Suprapubic skin (tissue), 4 donors: ENCODE measurements at places on chromosomes 12 and 14. TPM values are rescaled to one million over a fixed set of nuclear protein-coding genes. Genes with fewer than 3 reads are reported as not detected.
A peak's percentile ranks its signal among the peaks of the same experiment; 100 is the strongest.

DNA sequence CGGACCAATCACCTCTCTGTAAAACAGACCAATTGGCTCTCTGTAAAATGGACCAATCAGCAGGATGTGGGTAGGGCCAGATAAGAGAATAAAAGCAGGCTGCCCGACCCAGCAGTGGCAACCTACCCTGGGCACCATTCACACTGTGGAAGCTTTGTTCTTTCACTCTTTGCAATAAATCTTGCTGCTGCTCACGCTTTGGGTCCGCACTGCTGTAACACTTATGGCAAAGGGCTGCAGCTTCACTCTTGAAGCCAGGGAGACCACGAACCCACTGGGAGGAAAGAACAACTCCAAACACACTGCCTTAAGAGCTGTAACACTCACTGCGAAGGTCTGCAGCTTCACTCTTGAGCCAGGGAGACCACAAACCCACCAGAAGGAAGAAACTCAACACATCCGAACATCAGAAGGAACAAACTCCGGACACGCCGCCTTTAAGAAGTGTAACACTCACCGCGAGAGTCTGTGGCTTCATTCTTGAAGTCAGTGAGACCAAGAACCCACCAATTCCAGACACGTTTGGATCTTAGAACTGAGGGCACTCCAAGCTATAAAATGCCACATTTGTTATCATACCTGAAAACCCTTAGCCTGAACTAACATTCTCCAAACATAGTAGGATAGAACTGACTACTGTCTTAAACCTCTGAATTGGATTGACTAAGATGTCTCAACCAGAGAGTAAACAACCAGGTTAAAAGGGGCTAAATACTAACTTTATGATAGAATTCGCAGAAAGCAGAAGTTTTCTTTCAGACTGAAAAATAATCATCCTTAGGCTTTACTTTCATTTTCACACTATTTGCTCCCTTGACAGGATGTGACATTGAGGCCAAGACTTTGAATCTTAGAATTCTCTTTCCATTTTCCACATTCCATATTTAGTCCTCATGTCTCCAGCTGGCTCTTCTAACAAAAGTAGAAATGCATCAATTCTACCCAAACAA, 33.6 kb downstream of the CDKL1 start:
- DNase-seq = no peak

DNA sequence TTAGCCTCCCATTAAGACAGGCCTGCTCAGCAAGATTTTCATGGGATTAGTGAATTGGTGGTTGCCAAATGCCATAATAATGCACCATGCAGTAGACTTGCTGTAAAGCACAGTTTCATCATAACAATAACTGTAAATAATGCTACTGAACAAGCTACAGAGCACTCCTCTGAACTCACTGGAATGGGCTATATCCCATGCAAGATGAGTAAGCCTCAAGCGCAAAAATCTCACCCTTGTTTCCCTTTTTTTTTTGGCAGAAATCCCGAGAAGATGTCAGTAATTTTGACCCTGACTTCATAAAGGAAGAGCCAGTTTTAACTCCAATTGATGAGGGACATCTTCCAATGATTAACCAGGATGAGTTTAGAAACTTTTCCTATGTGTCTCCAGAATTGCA, 145.9 kb upstream of the HIF1A start:
- DNase-seq = no peak

DNA sequence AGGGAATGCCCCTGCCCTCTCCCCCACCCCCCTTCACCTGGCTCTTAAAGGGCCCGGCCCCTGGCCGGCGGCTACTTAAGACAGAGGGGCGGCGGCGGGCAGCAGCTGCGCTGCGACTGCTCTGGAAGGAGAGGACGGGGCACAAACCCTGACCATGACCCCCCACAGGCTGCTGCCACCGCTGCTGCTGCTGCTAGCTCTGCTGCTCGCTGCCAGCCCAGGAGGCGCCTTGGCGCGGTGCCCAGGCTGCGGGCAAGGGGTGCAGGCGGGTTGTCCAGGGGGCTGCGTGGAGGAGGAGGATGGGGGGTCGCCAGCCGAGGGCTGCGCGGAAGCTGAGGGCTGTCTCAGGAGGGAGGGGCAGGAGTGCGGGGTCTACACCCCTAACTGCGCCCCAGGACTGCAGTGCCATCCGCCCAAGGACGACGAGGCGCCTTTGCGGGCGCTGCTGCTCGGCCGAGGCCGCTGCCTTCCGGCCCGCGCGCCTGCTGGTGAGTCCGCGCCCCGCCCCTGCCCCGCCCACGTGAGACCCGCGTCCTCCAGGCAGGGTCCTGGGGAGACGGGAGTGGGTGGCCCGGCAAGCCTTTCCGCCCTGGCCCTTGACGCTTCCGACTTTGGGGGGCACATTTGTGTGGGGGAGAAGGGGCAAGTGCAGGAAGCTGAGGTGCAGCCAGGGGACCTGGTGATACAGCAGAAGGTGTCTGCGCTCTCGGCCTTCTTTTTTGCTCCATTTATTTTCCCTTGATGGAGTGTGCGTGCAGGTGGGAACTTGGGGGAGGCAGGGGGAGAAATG, at the start of gene IGFBP6:
Gene IGFBP6 (plus strand): TSS at position 104 of the 790 bp plus-strand sequence. CDS start 51 bp downstream, at position 155.
- peak; percentile 83 for DNase-seq

DNA sequence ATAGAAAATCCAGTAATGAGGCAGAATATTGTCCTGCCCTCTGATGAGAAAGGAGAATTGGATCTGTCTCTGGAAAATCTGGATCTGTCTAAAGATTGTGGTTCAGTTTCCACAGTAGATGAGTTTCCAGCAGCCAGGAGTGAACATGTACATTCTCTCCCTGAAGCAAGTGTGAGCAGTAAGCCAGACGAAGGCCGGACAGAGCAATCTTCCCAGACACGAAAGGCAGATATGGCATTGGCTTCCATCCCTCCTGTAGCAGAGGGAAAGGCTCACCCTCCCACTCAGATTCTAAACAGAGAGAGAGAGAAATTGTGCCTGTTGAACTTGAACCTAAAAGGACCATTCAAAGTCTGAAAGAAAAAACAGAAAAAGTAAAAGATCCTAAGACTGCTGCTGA, 31.4 kb downstream of the PARP11 start:
- no peak for DNase-seq

- DNase-seq = no peak
Observed at GRCh38 chr12:114064497-114064896, 98.4 kb upstream of the RBM19 start.

DNA sequence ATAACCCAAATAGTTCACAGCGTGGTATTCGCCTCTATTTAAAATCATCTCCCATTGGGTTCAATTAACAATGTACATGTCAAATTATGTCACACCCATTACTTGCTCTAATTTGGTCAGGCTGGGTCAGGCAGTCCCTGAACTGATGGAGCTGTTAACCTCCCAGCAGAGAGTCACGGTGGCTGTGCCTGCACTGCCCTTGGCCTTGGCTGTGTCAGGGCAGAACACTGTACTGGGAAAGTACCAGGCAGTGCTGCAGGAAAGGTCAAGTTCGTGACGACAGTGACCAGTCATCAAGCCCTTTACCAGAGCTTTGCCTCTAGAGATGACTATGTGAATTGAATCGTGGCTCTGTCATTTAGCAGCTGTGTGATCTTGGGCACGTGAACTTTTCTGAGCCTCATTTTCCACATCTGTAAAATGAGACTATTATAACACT, 100.0 kb downstream of the ARF6 start:
- DNase-seq = no peak

DNA sequence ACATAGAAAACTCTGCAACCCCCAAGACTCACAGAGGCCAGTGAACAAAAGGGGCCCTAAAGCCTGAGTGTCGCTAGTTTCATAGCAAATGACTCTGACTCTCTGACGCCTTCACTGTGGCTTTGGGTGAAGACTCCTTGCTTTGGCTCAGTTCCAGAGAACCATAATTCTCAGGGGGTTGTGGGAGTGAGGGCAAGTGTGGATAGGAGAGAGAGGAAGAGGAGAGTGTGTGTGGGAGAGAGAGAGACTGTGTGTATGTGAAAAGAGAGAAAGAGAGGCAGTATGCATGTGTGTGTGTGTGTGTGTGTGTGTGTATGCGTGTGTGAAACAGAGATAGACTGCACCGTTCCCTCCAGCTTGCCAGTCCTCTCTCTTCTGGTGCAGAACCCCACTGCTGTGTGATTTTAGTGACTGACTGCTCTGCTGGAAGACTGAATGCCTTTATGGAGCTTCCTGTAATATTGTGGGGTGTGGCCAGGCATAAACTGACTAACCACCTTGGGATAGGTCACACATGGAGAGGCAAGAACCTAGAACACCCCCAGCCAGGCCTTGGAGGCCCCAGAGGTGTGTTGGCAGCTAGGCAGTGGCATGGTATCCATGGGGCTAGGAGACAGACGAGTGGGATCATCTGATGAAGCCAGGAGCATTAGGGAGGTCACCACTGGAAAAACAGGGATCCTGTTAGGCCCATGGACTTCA, 45.9 kb upstream of the STXBP6 start:
- no peak for DNase-seq

DNA sequence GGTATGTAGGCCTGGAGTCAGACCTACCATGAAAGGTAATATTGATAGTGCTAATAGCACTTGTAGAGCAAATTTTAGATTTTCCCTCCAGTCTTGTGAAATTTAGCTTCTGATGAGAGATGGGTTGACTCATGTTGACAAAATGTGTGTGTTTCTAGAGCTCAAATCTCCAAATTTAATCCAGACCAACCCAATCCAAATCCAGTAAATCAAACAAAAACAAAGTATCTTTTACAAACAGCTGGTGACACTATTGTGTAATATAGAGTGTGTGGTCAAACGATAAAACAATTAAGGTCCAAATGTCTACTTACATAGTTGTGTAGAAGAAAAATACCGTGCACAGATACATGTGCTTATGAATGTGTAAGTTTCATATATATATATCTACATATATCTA, 63.4 kb upstream of the KITLG start:
- no peak for DNase-seq

DNA sequence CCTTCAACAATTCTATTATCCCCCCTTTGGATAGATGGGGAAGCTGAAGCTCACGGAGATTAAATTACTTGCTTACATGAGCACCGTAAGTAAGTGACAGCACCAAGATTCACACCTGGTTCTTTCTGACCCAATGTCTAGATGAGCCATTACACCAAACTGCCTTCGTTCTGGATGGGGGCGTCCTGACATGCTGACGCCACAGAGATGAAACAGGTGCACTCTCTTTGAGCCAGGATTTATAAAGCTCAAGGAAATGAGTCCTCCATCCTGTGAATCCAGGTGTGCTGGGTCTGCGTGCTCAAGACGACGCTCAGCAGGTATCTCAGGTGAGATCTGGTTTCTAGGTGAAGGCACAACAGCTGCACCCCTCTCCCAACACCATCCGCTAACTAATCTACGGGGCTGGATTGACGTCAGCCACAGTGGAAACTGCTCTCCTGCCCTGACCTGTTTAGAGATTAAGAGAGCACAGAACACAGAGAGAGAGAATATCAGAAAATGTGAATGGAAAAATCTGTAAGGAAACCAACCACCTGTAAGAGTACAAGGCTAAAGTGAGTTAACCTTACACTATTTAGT, 61.6 kb downstream of the KSR2 start:
- DNase-seq = no peak

- DNase-seq = no peak
Observed at GRCh38 chr14:92603309-92604242, 90.0 kb downstream of the RIN3 start.

DNA sequence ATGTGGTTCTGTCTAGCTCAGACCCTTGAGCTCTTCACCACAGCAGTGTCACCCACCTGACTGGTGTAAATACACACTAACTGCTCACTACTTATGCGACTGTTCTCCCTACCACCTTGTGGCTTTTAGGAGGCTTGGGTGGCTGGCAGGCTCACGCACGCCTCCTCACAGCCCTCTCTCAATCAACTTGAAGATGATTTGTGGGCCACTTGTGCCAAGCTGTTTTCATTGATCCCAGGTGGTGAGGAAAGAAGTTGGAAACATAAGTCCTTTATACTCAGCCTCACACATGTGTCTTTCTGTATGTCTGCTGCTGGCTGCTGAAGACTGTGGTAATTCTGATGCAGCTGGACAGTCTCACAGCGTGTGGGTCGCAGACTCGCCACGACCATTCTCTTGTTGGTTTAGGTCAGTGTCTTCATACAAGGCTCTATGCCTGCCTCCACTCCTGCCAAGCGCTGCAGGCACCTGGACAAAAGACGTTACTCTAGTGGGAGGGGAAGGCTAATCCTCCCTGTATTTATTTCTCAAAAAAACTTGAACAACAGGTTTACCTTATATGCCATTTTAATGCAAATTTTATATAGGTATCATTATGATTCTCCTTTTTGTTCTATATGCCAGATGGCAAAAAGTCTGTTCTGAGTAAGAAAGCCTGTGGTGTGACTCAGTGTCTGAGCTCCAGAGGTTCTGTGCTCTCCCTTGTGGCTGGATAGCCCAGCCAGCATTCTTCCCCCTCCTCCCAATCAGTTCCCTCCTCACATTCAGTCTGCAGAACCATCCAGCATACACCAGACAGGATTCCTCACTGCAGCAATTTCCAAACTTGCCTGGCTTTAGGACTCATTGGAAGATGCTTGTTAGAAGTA, 115.6 kb downstream of the DIP2B start:
- no peak for DNase-seq

DNA sequence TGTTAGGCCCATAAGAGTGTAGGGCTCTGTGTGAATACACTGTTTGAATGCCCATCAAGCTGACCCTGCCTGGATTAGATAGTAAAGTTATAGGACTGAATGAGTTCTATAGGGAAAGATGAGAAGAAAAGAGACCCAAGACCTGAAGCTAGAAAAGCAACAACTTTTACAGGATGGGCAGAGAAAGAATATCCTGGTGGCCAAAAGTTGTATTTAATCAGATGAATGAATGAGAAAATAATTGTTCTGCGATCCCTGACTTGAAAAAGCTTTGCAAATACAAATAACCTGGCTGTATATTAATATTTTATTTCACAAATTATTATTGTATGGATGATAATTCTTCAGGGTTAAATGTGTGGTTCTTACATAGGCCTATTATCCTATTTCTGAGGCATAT, 2.8 kb upstream of the ANO6 start:
- DNase-seq = no peak

- no peak for DNase-seq
Observed at GRCh38 chr14:64971943-64972791, at the start of gene RAB15. RAB15 (minus strand) TSS chr14:64972336; CDS start chr14:64972076, 260 bp downstream.

GRCh38 chr14:101843665-101844064, 82.2 kb downstream of the PPP2R5C start:
- DNase-seq = no peak

DNA sequence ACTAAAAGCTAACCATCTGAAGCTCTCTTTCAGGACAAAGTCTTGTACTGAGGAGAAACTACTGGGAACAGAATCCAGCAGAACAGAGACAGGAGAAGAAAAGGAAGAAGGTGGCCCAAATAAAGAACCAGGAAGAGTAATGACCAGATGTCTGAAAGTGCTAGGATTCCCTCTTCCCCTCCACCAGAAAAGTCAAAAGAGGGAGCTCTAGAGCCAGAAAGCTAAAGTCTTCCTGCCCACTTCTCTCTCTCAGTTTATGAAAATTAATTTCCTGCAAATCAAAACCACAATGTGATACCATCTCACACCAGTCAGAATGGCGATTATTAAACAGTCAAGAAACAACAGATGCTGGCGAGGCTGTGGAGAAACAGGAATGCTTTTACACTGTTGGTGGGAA, 47.2 kb downstream of the SPPL3 start:
- no peak for DNase-seq

GRCh38 chr14:61187196-61187905, 93.8 kb downstream of the TMEM30B start:
- no peak for DNase-seq

The PROX2 gene
- 0.10 TPM for total RNA-seq

The BHLHE41 gene
- total RNA-seq = 7.2 TPM

The PTPRO gene
- 0.26 TPM for total RNA-seq

The NRXN3 gene
- total RNA-seq = 3.5 TPM

The KLRC3 gene
- not detected for total RNA-seq

The ANAPC5 gene
- total RNA-seq = 126 TPM

The CMKLR1 gene
- 2.3 TPM for total RNA-seq

The DBX2 gene
- total RNA-seq = 0.76 TPM

The AKAP3 gene
- total RNA-seq = 1.4 TPM

The MMP19 gene
- 10.5 TPM for total RNA-seq

The MYBPC1 gene
- total RNA-seq = 8.9 TPM
